ENCODE measurements at places on chromosomes 12 and 14. TPM values are rescaled to one million over a fixed set of nuclear protein-coding genes. Genes with fewer than 3 reads are reported as not detected.

- no peak for DNase-seq
Measured at GRCh38 chr14:32469388-32470160, 140.5 kb downstream of the AKAP6 start.

DNA sequence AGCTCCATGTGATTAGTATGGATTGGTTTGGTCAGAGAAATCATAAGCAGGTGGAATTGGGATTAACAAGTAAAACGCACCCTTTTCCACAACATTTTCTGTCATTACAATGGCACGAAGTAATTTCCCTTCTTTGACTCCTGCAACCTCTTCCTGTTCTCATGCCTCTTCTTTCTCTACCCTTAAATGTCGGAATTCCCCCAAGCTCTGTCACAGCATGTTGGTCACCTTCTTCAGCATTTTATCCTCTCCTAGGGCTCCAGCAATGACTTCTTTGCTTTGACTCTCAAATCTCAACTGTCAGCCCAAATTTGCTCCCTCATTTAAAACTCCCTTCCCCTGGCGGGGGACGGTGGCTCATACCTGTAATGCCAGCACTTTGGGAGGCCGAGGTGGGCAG, 5.3 kb upstream of the GRIP1 start:
- no peak for DNase-seq

GRCh38 chr14:77103475-77103874, 5.4 kb downstream of the CIPC start:
- DNase-seq = no peak

GRCh38 chr14:62409626-62410300, 635.5 kb downstream of the KCNH5 start:
- no peak for DNase-seq

DNA sequence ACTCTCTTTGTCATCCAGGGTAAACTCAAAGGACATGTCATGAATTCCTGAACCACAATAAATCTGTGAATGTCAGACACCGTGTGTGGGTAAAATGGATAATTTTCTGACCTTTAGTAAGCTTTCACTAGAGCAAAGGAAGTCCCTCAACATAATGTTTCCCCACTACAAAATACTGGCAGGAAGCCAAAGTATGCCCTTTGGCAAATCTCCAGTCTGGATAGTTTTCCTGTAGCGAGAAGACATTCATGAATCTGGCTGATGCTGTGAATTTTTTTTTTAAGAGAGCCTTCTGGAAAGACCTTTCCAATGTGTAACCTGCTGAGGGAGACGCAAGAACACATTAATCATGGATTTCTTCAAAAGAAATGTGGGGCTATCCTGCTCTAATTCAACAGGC, 389.6 kb upstream of the DDHD1 start:
- peak; percentile 18 for DNase-seq

- no peak for DNase-seq
Measured at GRCh38 chr12:81570234-81570633, 188.9 kb downstream of the PPFIA2 start.

DNA sequence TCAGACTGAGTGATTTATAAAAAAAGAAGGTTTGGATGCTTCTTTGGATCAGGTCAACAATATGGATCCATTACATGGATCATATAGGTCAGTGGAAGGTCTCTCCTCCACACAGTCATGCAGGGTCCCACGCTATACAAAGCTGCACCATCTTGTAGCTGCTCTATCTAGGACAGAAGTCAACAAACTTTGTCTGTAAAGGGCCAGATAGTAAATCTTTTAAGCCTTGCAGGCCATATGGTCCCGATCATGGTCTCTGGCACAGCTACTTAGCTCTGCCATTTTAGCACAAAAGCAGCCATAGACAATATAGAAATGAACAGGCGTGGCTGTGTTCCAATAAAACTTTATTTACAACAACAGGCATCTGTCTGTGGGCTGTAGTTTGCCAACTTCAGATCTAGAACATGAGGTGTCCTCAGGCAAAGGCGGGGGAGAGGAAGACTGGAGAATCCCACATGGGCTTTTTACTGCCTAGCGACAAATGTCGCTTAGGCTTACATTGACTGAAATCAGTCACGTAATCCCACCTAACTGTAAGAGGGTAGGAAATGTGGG, 36.7 kb downstream of the TMEM233 start:
- no peak for DNase-seq

DNA sequence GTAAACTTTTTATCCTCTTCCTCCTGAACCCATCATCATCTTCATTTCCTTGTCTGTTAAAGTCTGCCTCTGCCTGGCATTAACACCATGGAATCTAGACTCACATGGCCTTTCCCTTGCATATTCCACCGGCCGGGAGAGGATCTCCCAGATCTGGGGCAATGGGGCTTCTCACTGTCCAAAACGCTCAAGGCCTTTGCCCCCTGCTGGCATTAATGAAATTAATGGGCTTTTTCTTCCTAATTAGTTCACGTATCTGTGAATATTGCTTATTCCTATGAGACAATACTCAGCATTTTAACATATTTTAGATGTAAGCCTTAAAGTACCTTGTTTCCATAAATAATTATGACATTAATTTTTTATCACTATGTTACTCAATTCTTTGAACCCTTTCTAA, 42.9 kb upstream of the CAPRIN2 start:
- no peak for DNase-seq

GRCh38 chr12:31496257-31496656, 94.7 kb downstream of the DENND5B start:
- DNase-seq = no peak

AKT1 gene
- total RNA-seq = 133 TPM

FAM181A gene
- not detected for total RNA-seq

KLC1 gene
- total RNA-seq = 220 TPM
